ENCODE measurements at places on chromosomes 5 and 9.

DNA sequence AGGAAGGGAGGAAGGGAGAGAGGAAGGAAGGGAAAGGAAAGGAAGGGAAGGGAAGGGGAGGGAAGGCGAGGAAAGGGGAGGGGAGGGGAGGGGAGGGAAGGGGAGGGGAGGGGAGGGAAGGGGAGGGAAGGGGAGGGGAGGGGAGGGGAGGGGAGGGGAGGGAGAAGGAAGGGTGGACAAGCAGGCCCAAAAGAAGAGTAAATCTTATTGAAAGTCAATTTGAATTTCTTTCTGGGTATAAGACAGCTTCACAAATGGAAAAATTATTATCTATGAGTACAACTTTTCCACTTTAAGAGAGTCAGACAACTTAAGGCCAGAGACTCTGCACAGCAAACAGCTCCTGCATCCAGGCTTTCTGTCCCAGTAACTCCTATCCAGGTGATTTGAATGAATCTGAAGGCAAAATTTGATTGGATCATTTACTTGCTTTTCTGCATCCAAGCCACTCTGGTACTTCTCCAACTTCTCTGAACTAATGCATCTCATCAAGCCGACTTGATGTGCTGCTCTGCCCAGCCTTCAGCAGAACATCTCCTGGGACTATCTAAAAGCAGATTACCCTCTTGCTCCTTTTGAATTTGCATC lies 363.4 kb upstream of the KIF2A start:
- no peak for DNase-seq

DNA sequence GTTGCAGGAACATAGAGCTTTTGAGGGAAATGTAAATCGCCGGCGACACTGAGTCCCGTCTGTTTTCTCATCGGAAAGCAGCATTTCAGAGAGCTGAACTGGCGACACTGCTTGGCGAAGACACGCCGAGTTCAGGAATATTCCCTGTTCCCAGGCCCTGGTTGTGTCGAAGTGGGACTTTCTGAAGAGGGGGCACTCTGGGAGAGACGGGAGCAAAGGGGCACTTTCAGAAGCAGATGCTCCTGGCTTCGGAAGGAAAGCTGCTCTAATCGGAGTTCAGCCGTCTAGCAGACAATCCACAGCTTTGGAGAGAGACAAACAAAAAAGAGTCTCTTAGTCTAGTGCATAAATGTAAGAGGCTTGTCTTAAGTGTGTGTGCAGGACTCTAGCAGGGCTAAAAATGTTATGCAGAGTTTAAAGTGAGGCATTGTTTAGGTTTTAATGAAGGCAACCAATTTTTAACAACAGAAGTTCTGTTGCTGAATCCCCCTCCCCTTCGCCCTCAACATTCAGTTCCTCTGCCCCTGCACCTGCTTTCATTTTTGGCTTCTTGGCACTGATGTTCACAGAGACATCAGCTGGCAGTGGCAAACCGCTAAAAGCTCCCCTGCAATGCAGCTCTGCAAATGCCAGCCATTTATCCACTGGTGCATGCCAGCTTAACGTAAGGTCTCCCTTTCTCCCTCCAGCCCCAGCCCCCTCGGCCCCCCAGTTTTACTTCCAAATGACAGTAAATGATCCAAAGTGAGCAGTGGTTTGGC lies 289.5 kb upstream of the MPDZ start:
- DNase-seq = no peak

DNA sequence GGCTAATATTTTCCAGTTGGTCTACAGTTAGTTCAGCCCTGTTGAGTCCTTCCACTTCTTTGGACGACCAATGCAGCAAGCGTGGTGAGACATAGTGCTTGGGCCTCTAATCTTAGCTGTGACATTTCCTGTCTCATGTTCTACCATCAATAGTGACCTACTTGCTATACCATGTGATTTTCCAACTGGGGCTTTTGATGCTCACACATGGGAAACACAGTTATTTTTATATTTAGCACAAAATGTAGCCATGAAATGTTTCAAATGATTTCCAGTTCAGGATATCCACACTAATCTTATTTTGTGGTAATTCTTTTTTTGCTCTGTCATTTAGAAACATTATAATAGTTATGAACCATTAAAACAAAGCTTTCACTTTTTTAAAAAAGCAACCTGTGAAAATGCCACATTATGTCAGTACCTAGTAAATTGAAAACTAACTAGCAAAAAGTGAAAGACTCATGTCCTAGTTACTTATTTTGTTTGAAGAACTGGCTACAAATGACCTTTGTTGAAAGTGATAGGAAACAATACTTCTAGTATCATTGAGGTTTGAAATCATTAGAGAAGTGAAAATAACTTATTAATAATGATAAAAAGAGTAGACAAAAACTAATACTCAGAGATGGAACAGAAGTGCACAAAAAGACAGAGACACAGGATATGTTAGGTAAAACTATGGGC lies 18.3 kb downstream of the MARCHF3 start:
- DNase-seq = no peak

DNA sequence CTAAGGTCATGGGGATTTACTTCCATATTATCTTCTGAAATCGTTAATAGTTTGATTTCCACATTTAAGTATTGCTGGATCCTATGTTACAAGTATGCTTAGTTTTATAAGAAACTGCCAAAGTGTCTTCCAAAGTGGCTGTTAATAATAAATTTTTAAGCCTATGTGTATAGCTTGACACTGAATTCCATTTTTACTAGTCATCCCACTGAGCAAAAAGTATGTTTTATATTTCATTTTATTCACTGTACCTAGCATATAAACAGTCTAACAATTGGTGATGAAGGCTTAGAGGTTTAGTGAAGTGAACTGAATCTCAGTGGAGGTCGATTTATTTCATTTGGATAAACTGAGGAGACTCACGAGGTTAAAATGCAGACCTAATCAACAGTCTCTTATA lies 174.6 kb downstream of the ADAMTS6 start:
- no peak for DNase-seq

GRCh38 chr5:139593716-139594319 lies 32.7 kb downstream of the UBE2D2 start:
- DNase-seq = no peak

DNA sequence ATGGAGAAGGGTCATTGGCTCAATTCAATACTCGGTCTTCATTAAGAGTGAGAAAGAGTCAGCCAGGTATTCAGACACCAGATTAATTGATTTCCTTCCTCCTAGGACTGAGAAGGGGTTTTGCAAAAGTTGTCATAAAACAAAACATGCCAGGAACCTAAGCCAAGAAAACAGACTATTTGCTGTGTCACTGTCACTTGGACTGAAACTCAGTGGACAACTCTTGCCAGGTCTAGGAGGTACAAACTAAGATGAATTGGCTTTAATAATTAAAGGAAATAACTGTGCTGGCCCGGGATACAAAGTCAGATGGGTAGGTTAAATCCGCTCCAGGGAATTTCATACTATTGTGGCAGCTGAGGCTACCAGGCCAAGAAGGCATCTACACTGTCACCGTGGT lies 71.1 kb upstream of the TBC1D9B start:
- DNase-seq = no peak

Data from activated T-cell treated with anti-CD3 and anti-CD28 coated beads, Interleukin-2, amount 50 U/mL, for 48 hours (primary cell).